ENCODE measurements at places on chromosomes 7 and 10.
A peak's percentile ranks its signal among the peaks of the same experiment; 100 is the strongest.

DNA sequence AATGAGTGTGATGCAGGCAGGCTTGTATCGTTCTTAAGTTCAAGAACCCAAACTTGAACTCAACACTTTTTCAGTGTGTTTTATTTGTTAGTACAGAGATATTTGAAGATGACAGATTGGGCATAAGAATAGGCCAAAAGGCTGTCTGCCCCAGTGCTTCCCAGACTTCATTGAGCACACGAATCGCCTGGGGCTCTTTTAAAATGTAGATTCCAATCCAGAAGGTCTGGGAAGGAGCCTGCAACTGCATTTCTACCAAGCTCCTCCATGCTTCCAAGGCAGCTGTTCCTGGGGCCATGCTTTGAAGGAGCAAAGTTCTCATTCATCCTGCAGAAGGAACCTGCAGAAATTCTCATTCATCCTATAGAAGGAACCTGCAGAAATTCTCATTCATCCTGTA lies 114.5 kb upstream of the INSYN2A start:
- no peak for DNase-seq

DNA sequence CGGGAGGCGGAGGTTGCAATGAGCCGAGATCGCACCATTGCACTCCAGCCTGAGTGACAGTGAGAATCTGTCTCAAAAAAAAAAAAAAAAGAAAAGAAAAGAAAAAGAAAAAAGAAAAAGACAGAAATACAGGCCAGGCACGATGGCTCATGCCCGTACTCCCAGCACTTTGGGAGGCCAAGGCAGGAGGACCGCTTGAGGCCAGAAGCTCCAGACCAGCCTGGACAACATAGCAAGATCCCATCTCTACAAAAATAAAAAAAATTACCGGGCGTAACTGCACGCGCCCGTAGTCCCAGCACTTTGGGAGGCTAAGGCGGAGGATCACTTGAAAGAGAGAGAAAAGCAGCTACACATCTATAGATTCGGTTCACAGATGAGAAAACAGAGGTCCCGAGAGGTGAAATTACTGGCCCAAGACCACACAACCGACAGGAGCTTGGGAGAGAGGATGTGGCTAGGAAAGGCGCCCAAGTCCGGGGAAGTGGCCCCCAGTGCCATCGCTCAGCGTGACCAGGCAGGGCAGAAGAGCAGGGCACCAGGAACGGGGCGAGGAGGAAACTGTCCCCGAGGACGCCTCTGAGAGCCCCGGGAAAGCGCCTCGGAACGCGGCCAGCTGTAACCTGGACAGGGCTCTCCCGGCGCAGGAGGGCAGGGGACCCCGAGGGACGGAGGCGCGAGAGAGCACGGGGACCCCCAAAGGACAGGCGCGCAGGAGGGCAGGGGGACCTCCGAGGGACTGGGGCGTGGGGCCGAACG lies 612 bp downstream of the SNX8 start:
- DNase-seq: no peak

GRCh38 chr10:112262546-112262945 lies 20.7 kb upstream of the TECTB start:
- no peak for DNase-seq

DNA sequence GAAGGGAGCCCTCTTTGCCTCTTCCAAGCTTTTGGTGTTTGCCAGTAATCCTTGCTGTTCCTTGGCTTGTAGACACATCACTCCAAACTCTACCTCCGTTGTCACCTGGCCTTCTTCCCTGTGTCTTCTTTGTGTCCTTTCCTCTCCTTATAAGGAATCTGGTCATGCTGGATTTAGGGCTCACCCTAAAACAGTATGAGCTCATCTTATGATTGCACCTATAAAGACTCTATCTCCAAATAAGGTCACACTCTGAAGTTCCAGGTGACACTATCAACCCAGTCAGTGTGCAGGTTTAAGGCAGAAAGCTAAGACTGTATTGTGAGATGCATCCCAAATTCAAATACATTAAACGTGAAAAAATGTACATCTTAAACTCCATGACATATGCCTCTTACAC lies 49.0 kb upstream of the ZRANB1 start:
- no peak for DNase-seq

DNA sequence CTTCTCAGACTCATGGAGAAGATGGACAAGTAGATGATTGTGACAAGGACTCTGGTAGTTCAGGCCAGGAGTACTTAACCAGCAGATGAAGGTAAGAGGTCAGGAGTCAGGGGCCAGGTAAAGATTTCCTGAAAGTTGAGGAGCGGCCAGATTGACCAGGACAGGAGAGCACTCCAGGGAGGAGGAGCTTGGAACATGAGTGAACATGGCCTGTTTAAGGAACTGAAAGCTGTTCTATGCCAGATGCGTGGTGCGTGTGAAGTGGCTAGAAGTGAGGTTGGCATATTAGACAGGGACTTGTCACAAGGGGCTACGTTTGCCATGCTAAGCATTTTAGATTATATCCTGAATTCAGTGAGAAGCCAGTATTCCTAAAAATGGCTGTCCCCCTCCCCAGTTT lies 157.2 kb downstream of the WNT2 start:
- DNase-seq: no peak

- no peak for DNase-seq
These were observed 39.4 kb upstream of the PIP4K2A start for GRCh38 chr10:22753786-22754185.

- DNase-seq: no peak
These were observed 152.6 kb downstream of the POU6F2 start for GRCh38 chr7:39130274-39130673.

DNA sequence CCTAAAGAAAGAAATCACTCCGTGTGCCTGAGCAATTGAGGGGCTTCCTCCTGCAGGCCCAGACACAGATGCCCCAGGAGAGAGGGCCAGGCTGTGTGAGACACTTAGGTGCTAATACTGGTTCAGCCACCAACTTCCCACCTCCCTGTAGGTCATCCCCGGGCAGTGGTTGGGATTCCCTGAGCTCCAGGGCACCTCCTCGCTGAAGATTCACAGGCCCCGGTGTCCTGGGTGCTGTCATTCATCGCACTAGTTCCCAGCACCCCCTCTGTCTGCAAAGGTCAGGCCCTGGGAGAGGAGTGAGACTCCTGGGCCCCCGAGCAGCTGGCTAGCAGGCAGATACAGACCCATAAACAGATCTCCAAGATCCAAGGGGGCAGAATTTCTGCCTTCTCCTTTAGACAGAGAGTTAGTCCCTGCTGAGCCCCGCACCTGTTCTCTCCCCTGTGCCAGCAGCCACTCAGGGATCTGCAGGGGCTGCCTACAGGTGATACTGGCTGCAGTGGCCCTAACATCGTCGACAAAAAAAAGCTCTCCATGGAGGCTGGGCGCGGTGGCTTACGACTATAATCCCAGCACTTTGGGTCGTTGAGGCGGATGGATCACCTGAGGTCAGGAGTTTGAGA lies 38.2 kb upstream of the GTF2I start:
- DNase-seq: no peak

GRCh38 chr7:1112625-1113547 lies 25.0 kb downstream of the GPER1 start:
- DNase-seq: no peak

- DNase-seq: no peak
These were observed 3.2 kb downstream of the TAS2R40 start for GRCh38 chr7:143225047-143225446.

GRCh38 chr10:112584276-112584675 lies 137.3 kb downstream of the VTI1A start:
- no peak for DNase-seq

- no peak for DNase-seq
These were observed 218.8 kb downstream of the PHF14 start for GRCh38 chr7:11192506-11192905.

DNA sequence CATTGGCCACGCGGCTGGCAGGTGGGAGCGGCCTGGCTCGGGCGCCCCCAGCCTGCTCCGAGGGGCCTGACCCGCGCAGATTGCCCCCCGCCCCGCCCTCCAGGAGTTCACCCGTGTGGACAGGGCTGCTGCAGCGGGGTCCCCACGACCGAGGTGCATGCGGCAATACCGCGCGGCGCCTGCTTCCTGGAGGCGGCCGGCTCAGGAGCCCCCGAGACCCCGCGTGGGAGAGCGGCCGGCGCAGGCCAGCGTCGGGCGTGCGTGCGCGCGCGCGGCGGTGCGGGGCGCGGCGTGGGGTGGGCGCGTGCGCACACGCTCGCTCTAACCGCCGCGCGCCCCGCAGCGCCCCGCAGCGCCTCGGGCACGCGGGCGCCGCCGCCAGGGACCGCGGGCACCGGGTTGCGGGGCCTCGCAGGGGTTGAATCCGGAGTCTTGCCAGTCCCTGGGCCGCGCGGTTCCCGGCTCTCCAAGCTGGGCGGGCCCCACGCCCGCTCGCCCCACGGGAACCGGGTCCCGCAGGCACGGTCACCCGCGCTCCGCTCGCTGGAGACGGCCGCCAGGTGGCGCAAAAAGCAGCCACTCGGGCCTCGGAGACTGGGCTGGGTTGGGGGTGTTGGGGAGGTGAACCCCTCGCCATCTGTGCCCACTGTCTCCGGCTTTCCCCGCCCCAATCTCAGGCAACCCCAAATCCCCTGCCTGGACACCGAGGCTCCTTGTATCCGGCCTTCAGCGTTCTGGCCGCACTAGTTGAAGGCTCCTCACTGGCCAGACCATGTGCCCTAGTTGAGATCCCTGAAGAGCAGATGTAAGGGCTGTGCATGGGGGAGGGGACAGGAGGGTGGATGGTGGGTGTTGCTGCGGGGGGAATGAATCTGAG lies 1.3 kb upstream of the ACHE start:
- peak; percentile 41 for DNase-seq

- peak; percentile 29 for DNase-seq
These were observed 171.1 kb downstream of the GRM3 start for GRCh38 chr7:86814661-86815379.

DNA sequence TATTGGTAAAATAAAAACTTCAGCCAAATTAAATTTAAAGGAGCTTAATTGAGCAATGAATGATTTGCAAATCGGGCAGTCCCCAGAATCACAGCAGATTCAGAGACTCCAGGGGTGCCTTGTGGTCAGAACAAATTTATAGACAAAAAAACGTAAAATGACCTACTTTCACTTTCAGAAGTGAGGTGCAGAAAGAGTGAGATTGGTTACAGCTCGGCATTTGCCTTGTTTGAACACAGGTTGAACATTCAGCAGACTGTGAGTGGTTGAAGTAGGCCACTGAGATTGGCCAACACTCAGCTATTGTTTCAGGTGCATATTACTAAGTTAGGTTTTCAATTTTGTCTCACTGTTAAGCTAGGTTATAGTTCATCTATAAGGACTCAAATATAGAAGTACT lies 153.4 kb downstream of the BICC1 start:
- DNase-seq: no peak

- peak; percentile 16 for DNase-seq
These were observed at the start of gene VAX1 for GRCh38 chr10:117137911-117138642. Gene VAX1 (minus strand): TSS chr10:117138270. CDS start chr10:117138056, 214 bp downstream.

GRCh38 chr10:103850572-103850895 lies 4.8 kb downstream of the SH3PXD2A start:
- DNase-seq: no peak

- DNase-seq: no peak
These were observed 31.8 kb upstream of the ELFN1 start for GRCh38 chr7:1638215-1638661.

GRCh38 chr10:72043016-72043834 lies 45.1 kb downstream of the SPOCK2 start:
- no peak for DNase-seq

DNA sequence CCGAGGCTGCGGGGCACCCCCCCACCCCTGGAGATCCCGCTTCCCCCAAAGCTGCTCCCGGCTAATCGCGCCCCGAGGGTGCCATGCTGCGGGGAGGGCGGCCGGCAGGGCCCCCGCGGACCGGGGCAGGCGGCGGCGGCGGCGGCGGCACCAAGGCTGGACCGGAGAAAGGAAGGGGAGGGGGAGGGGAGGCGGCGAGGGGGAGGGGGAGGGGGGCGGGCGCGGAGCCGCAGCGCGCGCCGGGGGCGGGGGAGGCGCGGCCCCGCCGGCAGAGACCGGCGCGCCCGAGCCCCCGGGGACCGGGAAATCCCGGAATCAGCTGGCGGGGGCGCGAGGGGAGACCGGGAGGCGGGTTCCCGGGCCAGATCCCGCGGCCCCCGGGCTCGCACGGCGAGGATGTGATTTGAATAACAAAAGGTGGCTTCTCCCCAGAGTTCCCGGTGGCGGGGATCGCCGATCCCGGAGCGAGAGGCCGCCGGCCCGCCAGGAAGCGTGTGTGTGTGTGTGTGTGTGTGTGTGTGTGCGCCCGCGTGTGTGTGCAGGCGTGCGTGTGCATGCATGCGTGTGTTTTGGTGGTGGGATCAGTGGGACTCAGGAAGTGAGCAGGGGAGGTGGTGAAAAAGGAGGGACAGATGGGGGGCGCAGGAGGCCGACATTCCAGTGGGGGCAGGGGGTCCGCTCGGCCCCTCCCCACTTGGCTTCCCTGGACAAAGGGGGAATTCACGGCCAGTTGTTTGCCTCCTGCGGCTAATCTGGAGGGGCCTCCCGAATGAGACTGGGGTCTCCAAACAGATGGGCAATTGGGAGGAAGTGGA lies 99.5 kb downstream of the HIP1 start:
- no peak for DNase-seq

DNA sequence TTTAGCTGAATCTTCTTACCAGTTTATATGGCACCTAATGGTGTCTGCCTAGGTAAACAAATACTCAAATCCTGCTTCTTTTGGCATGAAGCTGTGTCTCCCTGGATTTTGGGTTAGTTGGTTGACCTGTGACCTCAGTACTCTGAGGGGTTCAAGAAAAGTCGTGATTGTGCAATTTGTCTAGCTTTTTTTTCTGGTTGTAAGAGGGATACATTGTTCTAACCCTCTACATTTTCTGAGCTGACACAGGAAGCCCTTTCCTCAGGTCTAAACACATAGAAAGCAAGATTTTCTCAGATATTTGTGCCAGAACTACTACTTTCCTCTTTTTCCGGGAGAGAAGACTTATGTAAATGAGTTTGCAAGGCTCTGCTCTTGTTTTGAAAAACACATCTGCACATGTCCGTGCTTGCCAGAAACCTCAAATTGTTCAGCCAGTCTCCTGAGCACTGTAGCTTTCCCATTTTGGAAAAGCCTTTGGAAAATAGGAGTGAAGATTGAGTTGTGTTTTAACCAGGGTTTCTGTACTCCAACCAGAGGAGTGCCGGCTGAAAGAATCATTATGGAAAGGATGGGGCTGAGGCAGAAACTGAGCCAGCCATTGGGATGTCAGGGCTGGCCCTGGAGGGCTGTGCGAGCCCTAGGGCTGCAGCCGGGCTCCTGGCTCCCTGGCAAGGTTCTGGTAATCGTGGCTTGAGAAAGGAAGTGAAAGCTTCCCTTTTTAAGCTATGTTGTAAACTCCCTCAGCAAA lies 31.3 kb upstream of the CXCL12 start:
- DNase-seq: no peak

GRCh38 chr10:22491931-22492615 lies 146.8 kb downstream of the SPAG6 start:
- peak; percentile 52 for DNase-seq

- no peak for DNase-seq
These were observed 27.2 kb downstream of the EBF3 start for GRCh38 chr10:129936923-129937300.

DNA sequence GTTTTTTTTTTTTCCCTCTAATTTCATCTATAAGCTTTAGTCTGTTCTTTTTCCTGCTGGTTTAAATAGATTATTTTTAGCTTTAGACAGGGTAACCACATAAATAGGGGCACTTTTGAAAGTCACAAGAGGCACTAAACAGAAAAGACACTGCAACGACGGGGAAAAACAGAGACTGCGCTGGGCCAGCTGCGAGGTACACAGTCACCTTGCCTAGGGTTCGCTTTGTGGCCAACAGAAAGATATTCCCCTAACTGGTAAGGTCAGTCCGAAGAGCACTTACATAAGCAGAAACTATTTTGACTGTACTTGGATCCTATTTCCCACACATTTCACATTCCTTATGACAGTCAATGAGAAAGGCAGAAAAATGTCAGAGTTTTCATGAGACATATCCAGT lies 175.6 kb upstream of the PHF14 start:
- DNase-seq: no peak

GRCh38 chr10:71899665-71900412 lies 48.8 kb upstream of the PSAP start:
- DNase-seq: no peak

All from hematopoietic multipotent progenitor cell (in vitro differentiated cells).